ENCODE measurements at places on chromosomes 11 and 22.

- DNase-seq: no peak
These were observed 5.5 kb downstream of the LRRC74B start for GRCh38 chr22:21051145-21051830.

- peak; percentile 53 for DNase-seq
These were observed 52.5 kb upstream of the NNMT start for GRCh38 chr11:114243461-114244372.

DNA sequence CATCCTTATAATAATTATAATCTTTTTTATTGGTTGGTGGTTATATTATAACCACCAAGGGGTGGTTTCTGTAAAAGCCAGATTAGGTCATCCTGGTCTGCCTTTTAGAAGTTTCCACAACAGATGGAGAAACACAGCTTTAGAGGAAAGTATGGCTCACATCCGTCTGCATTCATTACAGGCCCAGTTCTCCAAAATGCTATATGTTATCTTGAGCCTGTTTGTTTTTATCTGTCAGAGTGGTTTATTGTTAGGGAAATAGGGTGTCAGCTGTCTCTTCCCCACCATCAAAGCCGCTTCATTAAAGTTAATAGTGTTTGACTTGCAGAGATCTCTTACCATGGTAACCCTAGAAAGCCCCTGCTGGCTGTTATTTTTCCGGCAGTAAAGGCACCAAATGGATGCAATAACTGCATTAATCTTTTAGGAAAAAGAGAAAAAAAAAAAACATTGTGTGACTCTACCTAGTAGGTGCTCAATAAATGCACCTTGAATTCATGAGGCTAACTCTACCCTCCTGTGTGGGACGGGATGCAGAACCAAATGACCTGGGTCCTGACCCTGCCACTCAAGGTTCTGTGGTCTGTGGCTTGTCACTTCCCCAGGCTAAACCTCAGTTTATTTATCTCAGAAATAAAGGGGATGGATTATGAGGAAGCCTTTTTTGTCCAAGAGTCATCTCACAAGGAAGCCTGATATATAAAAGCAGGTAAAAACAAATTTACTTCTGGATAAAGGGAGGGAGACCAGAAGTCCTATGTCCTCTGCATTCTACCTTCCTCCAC, 118.3 kb downstream of the WT1 start:
- DNase-seq: no peak

DNA sequence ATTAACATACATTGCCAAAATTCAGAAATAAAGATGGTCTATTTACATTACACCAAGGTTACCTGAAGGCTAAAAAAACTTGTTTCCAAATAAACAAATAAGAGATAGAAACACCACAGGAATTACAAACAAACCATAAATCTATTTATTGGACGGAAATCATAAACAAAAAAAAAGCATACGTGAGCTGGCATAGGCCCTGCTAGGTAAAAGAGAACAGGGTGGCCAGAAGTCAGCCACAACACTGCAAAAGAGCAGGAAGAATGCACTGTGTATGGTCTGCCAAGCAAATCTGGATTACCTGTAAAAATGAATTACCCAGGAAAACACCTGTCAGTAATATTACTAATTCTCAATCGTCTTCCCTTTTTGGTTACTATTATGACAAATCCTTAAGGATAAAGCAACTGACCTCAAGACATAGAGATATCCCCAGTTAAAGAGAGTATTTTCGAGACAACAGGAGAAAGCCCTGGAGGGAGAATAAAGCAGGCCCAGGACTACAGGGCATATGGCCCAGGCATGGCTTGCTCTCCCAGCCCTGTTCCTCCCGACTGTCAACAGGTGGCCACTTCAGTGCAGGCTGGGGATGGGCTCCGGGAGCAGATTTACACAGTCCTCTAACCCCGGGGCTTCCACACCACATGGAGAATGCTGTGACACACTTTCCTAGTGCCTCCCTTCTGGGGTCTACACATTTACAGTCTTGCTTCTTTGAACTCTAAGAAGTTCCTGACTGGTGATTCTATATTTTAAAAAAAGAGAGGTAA, 18.0 kb downstream of the PPP2R1B start:
- no peak for DNase-seq

- DNase-seq: no peak
These were observed 6.8 kb downstream of the ZDHHC8 start for GRCh38 chr22:20138417-20138738.

DNA sequence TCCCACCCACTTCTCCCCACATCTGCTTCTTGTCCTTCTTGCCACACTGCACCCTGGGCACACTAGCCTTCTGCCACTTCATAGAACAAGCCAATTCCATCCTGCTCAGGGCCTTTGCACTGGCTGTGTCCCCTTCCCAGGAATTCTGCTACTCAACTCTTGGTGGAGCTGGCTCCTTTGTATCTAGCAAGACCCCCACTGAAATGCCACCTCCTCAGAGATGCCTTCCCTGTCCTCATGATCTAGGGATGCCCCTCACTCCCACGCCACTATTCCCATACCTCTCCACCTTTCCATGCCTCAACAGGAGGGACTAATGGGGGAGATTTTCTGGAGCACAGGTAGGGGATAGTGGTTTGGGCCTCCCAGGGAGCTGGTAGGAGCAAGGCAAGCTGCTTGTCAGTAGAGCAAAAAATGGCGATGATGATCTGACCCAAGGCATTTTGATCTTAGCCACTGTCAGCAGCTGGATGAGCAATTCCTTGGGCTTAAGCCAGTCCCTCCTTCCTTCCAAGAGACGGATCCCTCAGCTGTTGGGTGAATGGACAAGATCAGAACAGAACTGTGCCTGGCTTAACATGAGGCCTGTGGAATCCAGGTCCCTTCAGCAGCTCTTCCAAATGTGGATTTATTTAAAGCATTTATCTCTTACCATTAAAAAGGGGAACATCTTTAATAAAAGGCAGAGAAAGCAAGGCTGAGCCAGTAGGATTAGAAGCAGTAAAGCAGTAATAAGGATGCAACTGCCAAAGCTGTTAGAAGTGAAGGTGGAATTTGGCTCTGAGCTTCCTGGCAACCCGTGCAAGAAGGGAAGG, 4.0 kb upstream of the PRDM11 start:
- DNase-seq: no peak

Measured in DMS153 (cell line).